ENCODE measurements at places on chromosomes 1 and 21.
A peak's percentile ranks its signal among the peaks of the same experiment; 100 is the strongest.

DNA sequence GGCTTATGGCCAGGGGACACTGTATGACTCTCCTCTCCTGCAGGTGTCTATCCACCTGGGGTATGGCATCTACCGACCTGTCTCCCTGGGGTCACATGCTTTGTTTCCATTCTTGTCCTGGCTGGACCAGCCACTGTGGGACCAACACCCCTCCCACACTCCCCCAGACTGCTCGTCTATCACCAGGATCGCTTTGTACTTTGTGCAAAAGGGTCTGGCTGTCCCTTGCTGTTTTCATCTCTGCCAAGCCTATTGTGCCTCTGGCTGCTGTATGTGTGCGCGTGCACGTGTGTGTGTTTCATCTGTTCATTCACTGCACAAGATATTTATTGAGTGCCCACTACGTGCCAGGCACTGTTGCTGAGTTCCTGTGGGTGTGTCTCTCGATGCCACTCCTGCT lies 25.5 kb downstream of the ETNK2 start:
- DNase-seq = no peak

DNA sequence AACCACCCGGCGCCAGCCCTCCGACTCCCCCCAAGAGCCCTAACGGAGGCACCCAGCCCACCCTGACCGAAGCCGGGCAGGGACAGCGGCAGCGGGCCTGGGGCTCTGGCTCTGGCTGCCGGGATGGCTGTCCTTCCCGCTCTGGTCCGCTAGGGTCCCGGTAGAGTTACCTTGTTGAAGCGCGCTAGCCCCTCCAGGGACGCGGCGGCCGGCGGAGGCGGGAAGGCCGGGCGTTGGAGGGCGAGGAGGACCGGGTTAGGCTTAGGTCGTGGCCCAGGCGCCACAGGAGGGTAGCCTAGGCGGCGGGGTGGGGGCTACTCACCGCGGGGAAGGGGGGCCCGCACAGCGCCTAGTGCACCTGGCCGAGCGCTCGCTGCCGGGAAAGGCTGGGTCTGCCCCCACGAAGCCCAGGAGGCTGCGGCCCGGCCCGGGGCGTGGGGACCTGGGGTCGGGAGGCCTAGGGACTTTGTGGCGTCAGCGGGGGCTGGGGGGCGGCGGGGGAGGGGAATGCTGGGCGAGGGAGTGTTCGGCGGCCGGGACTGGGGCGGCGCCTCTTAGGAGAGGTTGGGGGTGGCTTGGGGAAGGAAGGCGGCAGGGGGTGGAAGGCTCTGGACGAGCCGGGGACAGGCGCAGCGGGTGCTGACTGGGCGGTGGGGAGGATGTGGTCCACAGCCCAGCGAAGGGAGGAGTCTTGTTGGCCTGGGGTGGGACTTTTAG lies at the start of gene TRIM17:
TRIM17 (minus strand) TSS at position 645 of the 717 bp plus-strand sequence. CDS start 1,789 bp downstream, outside the sequence.
- DNase-seq = no peak

DNA sequence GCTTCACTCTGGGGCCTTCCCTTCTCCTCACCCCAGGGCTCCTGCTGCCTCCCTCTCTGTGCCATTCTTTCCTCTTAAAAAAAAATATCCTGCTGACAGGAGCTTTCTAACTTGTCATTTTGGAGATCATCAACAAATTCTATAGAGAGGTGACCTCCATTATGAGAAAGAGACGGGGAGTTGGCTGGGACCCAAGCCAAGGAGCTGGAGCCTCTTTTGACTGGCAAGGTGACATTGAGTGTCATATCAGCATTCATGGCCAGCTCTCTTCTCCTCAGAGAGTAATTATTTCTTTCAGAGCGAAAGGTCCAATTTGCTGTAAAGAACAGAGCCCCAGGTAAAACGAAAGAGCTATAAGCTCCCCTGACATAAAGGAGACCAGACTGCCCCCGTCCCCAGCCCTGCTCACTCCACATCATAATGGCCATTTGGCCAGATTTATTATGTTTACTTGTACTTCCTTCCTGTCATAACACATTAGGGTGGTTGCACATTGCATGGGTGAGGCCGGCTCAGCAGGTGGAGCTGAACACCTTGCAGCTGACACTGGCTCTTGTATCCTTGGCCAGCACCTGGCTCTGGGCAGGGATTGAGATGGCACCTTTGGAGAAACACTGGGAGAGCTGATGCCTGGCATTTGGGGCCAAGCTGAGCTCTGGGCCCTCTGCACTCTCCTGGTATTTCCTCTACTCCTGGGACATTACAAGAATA lies 404.0 kb upstream of the VAMP3 start:
- DNase-seq = no peak

DNA sequence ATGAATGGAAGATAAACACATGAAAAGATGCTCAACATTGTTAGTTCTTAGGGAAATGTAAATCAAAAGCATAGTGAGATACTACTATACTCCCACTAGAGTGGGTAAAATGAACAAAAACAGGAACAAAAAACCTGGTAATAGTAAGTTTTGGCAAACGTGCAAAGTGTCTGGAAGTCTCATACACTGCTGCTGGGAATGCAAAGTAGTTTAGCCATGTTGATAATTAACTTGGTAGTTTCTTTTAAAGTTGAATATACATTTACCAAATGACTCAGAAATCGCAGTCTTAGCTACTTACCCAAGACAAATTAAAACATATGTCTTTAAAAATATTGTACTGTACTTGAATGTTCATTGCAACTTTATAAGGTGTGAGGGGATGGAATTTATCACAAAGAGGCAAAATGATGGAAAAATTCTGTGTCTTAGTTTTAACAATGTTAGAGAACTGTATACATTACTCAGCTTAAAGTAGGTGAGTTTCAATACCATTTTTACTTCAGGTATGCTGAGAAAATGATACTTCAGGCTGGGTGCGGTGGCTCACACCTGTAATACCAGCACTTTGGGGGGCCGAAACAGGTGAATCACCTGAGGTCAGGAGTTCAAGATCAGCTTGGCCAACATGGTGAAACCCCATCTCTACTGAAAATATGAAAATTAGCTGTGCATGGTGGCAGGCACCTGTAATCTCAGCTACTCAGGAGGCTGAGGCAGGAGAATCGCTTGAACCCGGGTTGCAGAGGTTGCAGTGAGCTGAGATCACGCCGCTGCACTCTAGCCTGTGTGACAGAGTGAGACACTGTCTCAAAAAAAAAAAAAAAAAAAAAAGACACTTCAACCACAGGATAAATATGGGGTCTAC lies 102.3 kb downstream of the PDE4B start:
- DNase-seq = no peak

DNA sequence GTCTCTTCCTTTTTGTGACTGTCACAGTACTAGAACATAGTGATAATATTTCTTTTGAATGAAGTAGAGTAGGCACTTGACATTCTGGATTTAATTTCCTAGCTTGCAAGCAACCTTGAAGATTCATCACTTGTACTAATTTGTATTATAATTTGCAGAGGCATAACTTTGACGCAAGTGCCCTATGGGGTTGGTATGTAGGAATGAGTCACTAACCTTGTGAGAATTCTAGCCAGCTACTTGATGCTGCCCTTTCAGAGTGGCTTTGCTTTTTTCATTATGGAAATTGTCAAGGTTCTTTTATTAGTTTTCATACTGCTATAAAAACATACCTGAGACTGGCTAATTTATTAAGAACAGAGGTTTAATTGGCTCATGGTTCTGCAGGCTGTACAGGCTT lies 13.7 kb upstream of the DPH5 start:
- peak; percentile 45 for DNase-seq

- DNase-seq = peak; percentile 89
These were observed 919 bp downstream of the MCL1 start for GRCh38 chr1:150578272-150579109.

GRCh38 chr1:2050793-2051682 lies 827 bp downstream of the PRKCZ start:
- DNase-seq = no peak

- DNase-seq = peak; percentile 47
These were observed 4.1 kb upstream of the ACOT11 start for GRCh38 chr1:54543729-54544496.

DNA sequence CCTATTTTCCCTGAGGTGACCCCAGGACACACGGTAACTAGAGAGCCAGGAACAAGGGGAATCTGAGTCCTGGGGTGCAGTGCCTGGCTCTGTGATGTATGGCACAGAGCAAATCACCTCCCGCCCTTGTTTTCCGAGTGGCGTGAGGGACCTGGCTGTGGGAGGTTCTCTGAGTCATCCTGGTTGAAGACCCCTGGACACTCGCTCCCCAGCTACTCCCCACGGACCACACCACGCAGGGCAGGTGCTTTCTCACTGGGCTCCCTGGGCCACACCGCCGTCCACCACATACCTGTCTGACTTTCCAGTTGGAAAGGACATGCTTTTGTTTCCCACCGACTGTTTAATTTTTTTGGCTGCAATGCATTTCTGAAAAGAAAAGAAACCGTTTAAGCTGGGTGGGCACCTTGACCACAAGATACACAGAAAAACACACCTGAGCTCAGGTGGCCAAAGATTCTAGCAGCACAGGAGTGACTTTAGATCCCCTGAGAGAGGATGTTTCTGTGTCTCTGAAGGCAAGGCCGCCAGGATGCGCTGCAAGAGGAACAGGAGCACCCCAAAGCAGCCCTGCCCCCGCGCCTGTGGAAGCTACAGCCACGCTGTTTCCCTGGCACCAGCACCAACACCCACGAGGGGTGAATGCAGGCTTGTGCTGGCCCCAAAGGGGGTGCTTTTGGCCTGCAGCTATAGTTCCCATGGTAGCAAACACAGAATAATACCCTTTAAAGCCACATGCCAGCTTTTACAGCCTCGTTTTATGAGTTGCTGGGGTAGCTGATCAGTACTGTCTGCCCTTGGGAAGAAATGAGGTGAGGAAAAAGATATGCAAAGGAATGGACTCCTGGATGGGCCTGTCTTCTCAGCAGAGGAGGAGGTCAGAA lies 8.1 kb upstream of the SRM start:
- DNase-seq = no peak

GRCh38 chr1:159803956-159804689 lies 2.0 kb downstream of the FCRL6 start:
- DNase-seq = no peak

GRCh38 chr21:25080661-25081060 lies 526.6 kb downstream of the MRPL39 start:
- DNase-seq = peak; percentile 40

DNA sequence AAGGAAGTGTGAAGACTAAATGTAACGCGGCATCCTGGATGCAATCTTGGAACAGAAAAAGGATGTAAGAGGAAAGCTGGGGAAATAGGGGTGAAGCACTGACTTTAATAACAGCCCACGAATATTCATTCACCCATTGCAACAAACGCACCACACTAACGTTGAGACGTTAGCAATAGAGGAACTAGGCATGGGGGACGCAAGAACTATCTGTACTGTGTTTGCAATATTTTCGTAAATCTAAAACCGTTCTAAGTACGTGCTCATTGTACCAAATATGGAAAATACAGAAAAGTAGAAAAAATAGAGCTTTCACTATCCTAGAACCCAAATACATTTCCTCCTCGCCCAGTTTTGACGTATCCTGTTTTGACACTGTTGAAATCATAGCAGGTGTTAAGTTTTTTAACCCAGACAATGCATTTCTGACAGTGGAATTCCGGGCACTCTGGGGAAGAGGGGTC lies 3.9 kb downstream of the LAPTM5 start:
- DNase-seq = no peak

DNA sequence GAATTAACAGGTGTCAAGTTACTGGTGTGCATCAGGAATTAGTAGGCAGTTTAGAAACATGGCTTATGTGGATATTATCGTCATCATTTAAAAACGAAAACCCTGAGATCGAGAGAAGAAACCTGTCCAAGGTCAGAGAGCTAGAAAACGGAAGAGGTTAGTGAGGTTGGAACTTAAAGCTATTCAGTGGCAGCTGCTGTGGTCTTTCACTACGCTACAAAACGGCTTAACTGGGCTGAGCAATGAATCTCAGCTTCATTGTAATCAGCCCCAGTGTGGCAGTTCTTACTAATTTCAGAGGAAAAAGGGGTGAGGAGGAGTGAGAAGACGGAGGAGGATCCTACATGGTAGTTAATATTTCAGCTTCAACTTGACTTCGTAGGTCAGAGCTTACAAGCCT lies 77.9 kb downstream of the DAB1 start:
- DNase-seq = no peak

DNA sequence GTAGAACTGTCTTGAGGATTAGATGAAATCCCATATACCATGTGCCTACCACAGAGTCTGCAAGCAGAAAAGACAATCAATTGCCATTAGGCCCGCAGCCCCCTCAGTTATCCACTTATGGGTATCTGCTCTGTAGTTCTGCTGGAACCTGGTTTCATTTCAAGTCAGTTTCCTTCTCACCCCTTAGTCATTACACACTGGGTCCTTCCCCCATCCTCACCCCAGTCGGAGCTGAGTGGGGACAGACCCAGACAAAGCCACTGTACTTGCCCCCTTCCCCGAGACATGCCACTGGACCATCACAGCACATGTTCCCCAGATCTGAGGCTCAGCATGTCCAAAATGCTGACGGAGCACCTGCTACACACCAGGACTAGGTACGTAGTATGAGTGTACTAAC lies 21.2 kb downstream of the PGLYRP3 start:
- DNase-seq = no peak

Data from M059J (cell line).